Foreskin fibroblast (primary cell): ENCODE measurements at places on chromosomes 16 and 17.
A peak's percentile ranks its signal among the peaks of the same experiment; 100 is the strongest.

DNA sequence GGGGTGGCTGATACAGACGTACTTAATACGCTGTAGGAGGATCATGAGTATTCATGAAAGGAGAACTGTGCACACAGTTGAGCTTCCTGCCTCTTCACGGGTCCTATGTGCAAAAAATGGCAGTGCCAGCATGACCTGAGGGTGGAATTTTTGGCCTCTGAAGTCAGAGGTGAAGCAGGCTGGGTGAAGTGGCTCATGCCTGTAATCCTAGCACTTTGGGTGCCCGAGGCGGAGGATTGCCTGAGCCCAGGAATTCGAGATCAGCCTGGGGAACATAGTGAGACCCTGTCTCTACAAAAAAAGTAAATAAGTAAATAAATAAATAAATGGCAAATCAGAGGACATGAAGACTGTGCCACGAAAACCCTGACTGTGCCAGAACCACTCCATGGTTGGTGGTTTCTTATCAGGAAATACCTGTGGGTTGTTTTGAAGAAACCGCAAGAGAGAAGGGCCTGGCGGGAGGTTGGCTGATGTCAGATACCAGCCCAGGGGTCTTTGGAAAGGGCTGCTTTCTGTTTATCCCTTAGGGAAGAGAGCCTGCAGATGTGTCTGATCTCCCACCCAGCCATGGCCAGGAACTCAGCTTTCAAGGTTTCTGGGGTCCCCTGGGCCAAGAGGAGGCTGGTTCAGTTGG lies 3.4 kb downstream of the ASPSCR1 start:
- no peak for DNase-seq

GRCh38 chr17:17693253-17694168 lies 12.3 kb downstream of the RAI1 start:
- peak; percentile 50 for DNase-seq

DNA sequence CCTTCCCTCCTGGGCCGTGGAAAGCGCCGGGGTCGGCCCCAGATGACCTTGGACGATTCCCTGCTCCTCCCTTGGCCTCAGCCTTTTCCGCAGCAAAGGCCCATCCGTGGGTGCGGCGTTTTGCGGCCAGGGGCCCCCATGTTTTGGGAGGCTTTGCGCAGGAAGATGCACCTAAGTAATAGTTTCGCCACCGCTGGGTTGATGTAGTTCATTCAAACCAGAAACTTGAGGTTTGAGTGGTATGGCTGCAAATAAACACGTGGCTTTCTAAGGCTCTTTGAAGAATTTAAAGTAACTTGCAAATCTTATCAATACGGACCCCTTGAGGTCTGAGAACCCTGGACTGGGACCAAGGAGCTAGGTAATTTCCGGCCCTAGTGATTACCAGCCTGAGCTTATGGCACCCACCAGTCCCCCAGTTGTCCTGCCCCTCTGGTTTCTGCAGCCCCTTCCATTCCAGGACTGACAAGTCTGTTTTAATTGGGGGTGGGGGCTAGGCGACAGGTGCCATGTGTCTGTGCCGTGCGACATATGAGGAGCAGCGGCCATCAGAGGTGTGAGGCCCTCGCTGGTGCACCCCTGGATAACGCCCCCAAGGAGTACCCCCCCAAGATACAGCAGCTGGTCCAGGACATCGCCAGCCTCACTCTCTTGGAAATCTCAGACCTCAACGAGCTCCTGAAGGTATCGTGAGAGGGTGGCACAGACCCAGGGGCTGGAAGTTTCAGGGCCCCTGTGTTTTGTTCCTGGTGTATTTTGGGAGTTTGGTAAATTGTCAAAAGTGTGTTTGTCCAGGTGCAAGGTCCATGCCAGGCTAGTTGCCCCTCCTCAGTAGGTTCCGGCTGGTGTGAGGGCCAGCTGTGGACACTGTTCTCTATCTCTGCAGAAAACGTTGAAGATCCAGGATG lies 834 bp downstream of the MRPL12 start:
- peak; percentile 25 for DNase-seq

GRCh38 chr16:69818891-69819545 lies 56.9 kb downstream of the WWP2 start:
- no peak for DNase-seq

GRCh38 chr17:4735876-4736651 lies 3.6 kb upstream of the ZMYND15 start:
- no peak for DNase-seq

DNA sequence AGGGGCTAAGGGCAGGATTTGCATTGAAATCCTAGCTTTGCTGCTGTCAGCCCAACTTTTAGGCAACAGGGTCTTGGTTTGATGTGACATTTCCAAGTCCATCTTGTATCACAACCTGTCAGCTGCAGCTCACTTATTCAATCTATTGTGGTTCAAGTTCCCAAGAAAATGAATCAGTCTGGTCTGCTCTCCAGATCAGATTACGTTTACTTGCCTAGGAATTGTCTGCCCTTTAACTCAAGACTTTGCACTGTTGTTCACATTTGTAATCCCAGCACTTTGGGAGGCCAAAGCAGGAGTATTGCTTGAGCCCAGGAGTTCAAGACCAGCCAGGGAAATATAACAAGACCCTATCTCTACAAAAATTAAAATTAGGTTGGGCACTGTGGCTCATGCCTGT lies 10.0 kb downstream of the STX4 start:
- no peak for DNase-seq

GRCh38 chr16:26078716-26079355 lies 387.1 kb downstream of the HS3ST4 start:
- no peak for DNase-seq

- DNase-seq = peak; percentile 75
These were observed 100.6 kb downstream of the ZNF423 start for GRCh38 chr16:49755313-49755620.

DNA sequence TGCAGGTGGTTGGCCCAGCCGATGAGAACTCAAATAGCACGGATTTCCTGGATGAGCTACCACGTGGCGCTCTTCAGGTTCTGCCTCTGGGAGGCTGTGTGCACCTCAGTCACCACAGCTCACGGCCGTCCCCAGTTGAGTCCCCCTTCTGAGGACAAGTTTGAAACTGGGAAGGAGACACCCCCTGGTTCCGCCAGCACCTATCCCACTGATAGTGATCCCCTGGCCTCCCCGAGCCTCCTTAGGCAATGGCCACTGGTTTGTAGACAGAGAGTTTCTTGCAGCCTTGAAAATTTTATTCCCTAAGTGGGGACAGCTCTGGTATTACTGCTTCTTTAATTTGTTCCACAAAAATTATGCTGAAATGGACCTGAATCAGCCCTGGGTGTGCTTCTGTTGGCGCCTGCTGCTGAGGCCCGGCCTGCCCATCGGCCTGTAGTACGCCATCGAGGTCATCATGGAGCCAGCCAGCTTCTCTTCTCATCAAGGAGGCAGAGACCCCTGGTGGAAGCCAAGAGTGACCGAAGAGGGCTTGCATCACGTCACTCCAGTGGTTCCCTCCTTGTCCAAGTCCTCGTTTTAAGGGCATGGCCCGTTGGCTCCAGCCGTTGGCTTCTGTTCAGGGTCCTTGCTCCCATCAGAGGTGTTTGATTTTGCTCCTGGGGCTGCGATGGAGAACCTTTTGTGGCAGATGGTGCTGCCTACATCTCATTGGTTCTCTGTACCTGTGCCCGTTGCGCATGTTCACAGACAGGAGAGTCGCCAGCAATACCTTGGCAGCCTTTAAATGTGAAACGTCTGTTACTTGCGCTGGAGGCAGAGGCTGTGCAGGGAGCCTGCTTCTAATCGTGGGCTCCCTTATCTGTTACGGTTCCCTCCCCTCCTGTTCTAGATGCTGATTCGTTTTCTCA lies 9.3 kb downstream of the SMCR8 start:
- DNase-seq = no peak

GRCh38 chr17:27848931-27849330 lies 44.2 kb downstream of the LYRM9 start:
- DNase-seq = no peak

- no peak for DNase-seq
These were observed 761 bp upstream of the MATCAP1 start for GRCh38 chr16:67184453-67184994.

DNA sequence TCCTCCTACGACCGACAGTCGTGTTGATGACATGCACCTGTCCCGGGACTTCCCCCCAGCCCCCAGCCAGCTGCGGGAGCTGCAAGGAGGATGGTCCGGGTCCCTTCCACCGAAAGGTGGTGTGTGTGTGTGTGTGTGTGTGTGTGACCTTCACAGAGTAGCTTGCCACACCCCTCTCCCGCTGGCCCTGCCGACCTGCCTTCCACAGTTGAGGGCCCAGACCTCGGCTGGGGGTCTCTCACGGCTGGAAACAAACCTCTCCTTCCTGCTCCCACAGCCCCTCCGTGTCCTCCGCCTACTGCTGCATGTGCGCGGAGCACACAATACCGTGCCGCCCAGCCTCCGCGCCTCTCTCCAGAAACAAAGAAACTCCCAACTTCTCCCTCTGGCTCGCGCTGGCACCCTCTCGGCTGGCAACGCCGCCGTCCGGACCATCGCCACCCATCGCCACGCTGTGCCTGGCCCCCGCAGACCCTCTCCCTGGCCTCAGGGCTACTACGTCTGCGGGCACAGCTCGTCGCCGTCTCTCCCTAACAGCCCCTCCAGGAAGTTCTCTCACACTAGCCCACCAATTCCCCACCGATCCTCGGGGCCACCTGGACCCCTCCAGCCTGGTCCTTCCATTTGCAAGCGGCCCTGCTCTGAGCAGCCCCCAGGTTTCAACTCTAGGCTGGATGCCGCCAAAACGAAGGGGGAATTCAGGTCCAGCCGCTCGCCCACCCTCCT lies 81.2 kb downstream of the TIMM22 start:
- DNase-seq = no peak

GRCh38 chr17:14748036-14748710 lies 447.3 kb downstream of the HS3ST3B1 start:
- DNase-seq = no peak

DNA sequence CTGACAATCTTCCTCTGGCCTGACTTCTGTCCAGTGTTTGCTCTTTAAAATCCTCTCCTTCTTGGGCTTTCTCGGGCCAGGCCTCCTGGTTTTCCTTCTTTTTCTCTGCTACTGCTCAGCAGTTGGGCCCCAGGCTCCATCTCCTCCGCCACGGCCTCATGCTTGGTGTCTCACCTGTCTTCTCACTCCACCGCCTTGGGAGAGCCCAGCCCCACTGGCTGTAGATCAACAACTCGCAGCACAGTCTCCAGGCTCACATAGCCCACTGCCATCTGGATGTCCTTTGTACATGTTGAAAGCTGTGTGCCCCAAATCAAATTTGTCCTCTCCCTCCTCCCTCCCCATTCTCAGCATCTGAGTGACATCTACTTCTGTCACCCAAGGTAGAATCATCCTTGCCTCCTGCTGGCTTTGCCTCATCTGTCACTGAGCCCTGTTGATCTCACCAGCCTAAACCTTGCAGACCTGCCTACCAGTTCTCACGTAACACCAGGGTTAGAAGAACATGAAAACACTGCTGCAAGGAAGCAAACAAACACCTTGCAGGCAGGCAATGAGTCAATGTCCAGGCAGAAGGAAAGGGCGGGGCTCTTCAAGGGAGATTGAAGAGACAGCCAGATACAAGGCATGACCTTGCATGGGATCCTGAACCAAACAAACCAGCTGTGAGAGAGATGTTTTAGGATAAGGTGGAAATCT lies 103.2 kb upstream of the SMURF2 start:
- DNase-seq = no peak

DNA sequence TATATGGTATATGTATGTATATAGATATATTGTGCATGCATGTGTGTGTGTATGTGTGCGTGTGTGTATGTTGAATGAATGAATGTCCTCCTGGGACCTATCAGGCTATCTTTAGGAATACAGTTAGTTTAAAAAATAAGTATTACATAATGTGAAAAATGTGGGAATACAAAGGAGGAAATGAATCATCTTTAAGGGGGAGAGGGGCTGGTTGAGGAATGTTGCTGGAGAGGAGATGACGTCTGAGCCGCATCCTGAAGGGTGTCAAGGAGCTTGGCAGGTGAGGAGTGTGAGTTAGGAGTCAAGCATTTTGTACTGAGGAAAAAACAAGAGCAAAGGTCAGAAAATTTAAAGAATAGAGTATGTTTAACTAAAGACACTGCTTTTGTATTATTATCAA lies 62.4 kb upstream of the NLK start:
- no peak for DNase-seq

- DNase-seq = no peak
These were observed 102.0 kb downstream of the ADAMTS18 start for GRCh38 chr16:77332792-77333191.

DNA sequence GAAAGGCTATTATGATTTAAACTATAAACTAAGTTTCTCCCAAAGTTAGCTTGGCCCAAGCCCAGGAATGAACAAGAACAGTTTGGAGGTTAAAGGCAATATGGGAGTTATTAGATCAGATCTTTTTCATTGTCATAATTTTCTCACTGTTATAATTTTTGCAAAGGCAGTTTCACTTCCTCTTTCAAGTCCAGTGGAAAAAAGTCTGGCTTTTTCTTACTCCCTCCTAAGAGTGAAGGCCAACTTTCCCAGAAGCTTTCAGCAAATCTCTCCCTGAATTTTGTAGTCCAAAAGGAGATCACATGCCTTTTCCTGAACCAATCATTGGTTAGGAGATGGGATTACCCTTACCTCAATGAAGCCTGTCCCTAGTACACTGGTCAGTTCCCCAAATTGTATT lies 9.1 kb upstream of the BLMH start:
- no peak for DNase-seq

- no peak for DNase-seq
These were observed 464.4 kb downstream of the CDH11 start for GRCh38 chr16:64657316-64658011.

GRCh38 chr17:35790841-35791240 lies 4.6 kb downstream of the MMP28 start:
- no peak for DNase-seq

DNA sequence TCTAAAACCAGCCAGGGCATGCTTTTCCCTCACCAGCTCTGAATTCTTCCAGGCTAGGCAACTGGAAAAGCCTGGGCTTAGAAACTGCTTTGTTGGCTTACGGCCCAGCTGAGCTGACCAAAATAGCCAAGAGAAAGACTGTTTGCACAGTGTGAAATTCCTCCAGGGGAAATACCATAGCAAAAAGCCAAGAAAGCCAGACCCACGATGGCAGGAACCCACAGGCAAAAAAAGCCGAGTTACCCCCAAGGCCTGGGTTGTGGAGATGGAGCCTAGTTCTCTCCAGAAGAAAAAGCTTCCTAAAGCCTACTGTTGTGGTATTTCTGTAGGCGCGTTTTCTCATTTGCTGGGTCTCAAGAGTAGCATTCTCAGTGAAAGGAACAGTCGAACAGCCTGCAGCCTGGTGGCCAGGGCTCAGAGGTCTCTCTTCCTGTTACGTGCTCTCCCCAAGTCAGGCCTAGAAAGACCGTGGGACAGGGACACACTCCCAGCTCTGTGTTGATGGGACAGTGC lies 9.2 kb downstream of the SP2 start:
- DNase-seq = peak; percentile 87

DNA sequence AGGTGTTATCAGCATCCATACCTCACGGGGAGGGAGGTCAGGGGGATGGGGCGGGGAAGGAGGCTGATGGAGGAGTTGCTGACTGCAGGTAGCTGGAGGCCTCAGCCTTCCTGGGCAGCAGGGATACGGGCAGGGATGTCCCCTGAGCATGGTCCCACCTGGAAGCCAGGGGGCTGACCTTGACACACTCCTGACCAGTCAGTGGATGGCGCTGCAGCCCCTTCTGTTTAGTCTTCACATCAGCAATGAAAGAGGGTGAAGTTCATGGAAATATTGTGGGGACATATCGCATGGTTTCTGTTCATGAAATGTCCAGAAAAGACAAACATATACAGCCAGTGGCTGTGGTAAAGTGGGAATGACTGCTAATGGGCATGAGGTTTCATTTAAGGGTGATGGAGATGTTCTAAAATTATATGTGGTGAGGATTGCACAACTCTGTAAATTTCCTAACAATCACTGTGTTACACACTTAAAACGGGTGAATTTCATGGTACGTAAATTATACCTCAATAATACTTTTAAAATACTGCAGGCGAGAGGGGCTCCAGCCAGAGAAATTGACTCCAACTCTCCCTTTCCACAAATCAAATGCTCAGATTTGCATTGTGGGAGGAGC lies 489.6 kb downstream of the CDH13 start:
- peak; percentile 49 for DNase-seq
